ENCODE measurements at places on chromosomes 2 and 18.

DNA sequence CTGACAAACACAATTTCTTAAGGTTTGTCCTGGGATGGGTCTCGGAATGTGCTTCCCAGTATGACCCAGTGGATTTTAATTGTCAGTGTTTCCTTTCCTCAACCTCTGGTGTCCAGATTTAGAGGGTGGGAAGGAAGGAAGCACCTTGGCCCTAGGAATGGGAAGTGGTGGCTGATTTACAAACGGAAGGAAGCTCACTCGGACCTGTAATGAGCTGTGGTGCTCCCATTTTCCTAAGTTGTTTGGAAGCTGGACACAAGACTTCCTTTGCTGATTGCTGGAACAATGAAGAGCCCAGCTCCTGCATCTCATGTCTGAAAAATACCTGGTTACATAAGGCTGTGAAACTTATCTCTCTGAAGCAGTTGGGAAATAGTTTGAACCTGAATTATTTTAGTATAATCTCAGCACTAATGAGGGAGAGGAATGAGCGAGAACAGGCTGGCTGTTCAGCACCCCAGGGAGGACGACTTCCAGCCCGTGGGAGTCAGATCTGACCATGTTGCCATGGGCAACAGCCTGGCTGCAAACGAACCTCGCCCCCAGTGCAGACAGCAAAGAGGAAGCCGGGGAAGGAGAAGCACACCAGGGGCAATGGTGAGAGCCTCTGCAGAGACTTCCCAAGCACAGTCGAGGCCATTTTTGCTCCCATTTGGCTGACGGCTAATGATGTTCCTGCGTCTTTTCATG, 74.4 kb upstream of the ASB18 start:
- DNase-seq = no peak

DNA sequence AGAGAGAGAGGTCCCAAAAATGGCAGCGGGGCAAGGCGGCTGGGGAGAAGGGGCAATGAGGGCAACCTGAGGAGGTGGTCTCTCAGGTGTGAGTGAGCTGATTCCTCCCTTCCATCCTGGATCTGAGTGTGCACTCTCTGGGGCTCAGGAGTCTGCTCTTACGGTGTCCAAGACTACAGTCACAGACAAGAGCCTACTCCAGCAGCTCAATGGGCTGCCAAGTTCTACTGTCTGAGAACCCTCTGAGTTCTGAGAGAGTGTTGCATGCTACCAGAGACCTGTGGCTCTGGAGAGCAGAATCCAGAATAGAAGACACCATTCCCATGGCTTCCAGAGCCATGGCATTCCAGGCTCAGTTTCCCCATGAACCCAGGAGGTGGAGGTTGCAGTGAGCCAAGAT, 7.1 kb upstream of the PAX8 start:
- no peak for DNase-seq

GRCh38 chr2:200845669-200846325, 18.7 kb downstream of the CLK1 start:
- DNase-seq = no peak

DNA sequence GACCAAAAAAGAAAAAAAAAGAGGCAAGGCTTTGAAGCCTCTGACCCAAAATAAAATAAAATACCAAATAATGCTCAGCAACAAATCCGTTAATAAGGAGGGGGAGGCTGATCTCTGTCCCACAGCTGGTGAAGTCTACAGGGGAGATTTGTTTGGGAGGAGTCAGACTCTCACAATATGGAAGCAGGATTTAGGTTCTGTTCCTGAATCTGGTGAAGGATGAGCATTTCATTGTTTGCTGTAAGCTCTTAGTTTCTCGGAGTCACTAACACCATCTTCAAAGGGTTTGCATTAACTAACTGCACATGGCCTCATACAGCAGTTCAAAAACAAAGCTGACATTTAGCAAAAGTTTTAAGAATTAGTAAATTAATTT, 339.4 kb upstream of the TNP1 start:
- DNase-seq = no peak

GRCh38 chr2:151289972-151290866, 751 bp upstream of the NMI start:
- DNase-seq = peak; percentile 68

- no peak for DNase-seq
Measured at GRCh38 chr18:13305301-13305700, 86.7 kb downstream of the LDLRAD4 start.

DNA sequence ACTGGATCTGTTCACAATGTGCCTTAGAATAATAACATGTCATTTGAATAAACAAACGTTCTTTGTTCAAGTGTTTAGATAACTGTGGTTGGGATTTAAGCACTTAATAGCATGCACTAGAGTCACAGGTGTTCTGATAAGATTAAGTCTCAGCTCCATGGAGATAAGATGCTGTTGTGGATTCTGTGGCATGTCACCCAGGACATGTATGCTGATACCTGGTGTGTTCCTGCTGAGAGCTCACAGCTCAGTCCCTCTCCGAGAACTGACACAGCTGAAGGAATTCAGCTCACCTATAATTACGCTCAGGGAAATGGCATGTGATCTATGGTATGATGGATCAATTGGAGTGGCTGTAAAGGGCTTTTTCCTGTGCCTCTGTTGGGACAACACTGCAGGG, 75.4 kb upstream of the ST6GAL2 start:
- DNase-seq = no peak

DNA sequence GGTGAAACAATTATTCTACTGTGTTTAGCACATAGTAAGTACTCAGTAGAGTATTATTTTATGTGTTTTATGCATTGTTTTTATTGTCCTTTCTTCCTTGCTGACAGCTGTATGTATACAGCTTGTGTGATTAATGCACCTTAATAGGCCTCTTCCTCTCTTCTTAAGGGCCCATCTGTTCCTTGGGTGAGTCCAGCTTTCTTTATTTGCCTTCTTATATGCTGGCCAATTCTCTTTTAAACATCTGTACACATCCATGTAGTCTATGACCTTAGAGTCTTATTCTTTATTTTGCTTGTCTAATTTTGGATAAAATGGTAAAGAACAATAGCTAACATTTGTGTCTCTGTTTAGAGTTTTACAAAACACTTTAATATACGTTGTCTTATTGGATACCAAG, 333.7 kb upstream of the MEIS1 start:
- no peak for DNase-seq

- DNase-seq = no peak
Measured at GRCh38 chr18:80180778-80181564, 66.3 kb downstream of the PARD6G start.

DNA sequence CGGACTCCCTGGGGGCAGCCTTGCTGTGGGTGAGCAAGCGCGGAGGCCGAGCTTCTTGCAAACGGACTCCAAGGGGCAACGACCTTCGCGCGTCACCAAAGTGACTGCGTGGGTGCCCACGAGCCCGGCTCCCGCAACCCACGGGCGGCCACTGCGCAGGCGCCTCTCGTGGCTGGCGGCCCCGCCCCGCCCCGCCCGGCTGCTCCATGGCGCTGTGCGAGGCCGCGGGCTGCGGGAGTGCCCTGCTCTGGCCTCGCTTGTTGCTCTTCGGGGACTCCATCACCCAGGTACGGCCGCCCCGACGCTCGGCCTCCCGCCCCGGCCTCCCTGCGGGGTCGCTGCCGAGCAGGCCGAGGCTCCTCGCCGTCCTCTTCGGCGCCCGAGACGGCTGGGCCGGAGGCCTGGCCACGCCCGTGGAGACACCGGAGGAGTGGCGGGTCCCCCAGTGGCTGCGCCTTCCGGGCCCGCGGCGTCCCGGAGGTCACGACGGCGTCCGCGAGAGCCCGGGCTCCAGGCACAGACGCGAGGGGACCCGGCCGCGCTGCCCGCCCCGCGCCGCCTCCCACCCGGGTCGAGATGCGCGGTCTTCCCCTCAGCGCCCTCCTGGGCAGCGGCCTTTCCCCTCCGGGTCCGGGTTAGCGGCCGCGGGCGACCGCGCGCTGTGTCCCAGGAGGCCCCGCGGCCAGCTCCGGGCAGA, at the start of gene IAH1:
TSS of gene IAH1 (plus strand) at position 191 of the 697 bp plus-strand sequence. CDS start at position 207, 16 bp downstream.
- DNase-seq = peak; percentile 36

GRCh38 chr2:75381032-75381431, 179.7 kb downstream of the EVA1A start:
- no peak for DNase-seq
